Fibroblast of pulmonary artery (primary cell): ENCODE measurements at places on chromosomes 7 and 10.

DNA sequence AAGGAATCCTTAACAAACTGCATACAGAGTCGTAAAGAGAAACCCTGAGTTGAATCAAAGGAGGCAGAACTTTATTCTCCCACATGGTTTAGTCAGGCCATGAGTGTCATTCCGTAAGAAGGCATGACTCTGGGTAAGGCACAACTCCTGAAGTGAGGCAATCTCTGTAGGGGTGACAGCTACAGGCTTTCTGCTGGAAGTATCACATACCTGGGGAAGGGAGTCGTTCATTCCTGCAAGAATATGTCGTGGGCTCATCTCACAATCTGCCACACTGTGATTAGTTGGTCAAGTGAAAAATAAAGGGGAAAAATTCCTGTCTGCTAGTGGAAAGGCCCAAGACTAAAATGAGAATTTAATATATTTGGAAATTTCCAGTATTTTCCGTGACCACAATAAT lies 392.6 kb downstream of the POM121L12 start:
- DNase-seq, result no peak

DNA sequence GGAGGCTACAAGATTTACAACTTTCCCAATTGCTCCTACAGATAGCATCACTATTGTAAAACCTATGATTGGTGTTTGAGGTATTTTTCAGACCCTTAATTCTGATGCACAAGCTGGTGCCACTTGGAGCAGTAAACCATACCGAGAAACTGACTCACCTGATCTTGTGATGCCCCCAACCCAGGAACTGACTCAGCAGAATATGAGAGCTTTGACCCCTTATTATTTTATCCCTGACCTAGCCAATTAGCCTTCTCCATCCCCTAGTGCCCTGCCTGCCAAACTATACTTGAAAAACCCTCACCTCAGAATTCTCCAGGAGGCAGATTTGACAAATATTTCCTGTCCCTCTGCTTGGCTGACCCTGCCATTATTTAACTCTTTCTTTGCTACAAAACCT lies 585.9 kb upstream of the GHITM start:
- no peak for DNase-seq

DNA sequence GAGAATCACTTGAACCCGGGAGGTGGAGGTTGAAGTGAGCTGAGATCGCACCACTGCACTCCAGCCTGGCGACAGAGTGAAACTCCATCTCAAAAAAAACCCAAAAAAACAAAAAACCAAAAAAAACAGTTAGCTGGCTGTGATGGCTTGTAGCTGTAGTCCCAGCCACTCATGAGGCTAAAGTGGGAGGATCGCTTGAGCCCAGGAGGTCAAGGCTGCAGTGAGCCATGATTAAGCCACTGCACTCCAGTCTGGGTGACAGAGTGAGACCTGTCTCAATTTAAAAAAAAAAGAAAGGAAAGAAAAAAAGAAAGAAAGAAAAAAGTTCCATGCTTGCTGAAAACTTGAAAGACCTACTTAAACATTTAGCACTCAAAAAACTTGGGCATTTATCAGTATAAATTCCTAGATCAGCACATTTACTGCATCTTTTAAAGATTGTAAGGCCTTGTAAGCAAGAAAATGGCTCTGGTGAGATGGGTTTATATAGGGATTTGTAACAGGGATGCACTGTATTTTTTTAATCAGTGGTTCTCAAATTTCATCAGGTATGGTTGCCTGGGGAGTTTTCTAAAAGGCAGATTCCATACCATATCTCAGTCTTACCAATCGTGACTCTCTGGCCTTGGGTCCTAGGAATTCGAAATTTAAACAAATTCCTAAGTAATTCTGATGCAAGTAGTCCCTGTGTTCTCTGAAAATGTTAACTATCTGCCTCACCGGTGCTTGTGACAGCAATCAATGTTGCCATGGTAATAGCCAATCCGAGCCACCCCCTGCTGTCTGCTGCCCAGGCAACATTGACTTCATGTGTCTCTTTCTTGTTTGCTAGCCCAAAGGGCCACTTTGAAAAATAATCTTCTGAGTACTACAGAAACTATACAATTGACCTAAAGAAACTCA lies 11.5 kb upstream of the NT5C2 start:
- DNase-seq, result no peak

- peak; percentile 91 for DNase-seq
Measured at GRCh38 chr10:78543749-78544362, 510.2 kb downstream of the RPS24 start.

GRCh38 chr7:132527467-132528410 lies 48.5 kb downstream of the PLXNA4 start:
- DNase-seq, result no peak

GRCh38 chr10:73253225-73253555 lies 746 bp upstream of the MRPS16 start:
- no peak for DNase-seq

- no peak for DNase-seq
Measured at GRCh38 chr7:82469207-82469606, 25.6 kb upstream of the CACNA2D1 start.

DNA sequence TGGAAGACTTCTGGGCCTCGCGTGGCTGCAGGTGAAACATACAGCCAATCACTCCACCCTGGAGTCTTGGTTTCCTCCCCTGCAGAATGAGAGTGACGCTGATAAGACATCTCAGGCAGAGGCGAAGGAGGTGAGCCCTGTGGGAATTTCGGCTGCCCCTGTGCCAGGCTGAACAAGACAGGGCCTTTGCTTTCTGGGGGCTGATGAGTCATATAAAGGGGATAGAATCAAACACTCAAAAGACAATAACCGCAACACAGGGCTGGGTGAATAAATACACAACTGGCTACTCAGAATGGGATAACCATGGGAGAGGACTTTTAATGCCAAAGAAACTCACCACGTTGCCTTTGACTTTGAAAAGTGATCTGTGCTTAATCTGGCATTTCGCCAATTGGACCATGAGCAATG lies 143.8 kb downstream of the KCNMA1 start:
- no peak for DNase-seq

- no peak for DNase-seq
Measured at GRCh38 chr10:123568751-123569150, 97.4 kb upstream of the GPR26 start.

GRCh38 chr7:93715234-93715633 lies 140.7 kb upstream of the CALCR start:
- peak; percentile 74 for DNase-seq

DNA sequence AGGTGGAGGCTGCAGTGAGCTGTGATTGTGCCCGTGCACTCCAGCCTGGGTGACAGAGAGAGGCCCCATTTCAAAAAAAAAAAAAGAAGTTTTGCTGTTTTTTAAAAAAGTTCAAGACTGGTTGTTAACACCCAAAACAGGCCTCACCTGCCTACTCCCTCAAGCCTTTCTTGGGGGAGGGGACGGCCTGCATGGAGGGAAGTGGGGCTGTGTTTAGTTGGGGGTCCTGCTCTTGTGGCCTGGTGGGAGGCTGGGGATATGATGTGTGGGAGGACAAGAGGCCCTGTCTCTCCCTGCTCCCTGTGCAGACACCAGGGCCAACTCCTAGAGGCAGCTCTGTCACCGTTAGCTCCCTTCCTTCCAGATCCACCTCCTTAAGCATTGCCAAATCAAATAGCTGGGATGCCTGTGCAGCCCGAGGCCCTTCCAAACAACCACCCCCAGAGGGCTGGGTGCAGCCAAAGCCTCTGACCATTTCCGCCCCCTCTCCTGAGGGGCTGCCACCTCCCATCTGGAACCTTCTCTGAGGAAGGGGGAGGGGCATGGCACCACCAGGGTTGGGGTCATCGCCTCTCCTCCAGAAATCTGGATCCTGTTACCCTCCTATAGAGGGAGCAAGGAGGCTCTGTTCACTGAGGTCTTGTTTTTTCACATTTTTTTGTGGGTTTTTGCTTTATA lies 32.9 kb upstream of the ANKRD2 start:
- peak; percentile 94 for DNase-seq

DNA sequence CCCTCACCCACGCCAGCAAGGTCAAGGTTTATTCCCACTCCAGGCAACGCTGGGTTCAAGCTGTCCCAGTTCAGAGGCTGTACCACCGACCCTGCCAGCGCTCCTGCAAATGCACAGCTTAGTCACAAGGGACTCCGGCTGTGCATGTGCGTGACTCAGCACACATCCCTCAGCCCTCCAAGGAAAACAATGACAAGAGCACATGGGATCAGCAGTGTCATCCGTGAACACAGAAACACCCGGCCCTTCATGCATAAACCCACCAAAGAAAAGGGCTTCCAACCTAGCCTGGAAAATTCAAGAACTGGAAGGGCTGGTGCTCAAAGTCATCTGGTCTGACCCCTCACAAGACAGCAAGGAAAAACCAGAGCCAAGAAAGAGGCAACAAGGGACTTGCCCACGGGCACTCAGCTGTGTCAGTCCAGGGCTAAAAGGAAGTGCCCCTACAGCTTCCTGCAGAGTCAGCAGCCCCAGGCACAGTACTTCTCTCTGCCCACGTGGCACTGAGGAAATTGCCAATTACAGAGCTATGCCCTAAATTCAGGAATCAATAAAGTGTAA lies 106.1 kb downstream of the KCNMA1 start:
- DNase-seq, result peak; percentile 68

GRCh38 chr10:103724771-103725170 lies 130.6 kb downstream of the SH3PXD2A start:
- DNase-seq, result no peak

- no peak for DNase-seq
Measured at GRCh38 chr10:76440426-76440825, 1009.0 kb downstream of the LRMDA start.

DNA sequence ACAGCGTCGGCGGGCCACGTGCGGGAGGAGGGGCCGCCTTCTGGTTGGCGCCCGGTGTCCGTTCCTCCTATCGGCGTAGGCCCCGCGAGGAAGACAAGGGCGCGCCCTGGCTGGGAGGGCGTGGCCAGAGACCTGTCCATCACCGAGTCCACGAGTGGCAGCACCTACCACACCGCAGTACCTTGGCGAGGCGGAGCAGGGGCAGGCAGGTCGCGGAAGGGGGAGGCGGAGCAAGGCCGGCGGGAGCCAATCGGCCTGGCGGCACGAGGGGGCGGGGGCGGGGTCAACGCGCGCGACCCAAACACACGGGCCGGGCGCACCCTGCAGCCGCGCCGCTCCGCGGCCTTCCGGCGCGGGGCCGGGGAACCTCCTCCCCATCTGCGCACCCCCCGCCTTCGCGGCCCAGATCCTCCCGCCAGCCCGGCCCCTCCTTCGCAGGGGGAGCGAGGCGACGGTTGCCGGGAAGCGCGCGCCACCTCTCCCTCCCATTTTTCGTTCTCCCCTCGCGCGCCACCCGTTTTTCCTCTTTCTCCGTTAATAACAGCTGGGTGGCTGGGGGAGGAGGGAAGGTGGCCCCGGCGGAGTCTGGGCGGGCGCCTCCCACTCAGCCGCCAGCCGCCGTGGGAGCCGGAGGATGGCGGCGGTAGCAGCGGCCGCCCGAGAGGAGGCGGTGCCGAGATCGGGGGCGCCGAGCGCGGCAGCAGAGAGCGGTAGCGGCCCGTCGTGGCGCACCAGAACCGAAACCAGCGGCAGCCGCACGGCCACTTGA lies at the start of gene ZNRF2:
Gene ZNRF2, plus strand, starts transcription at position 300 of the 769 bp plus-strand sequence. CDS start 761 bp downstream, outside the sequence.
- DNase-seq, result peak; percentile 99

GRCh38 chr10:16386855-16387254 lies 50.0 kb upstream of the PTER start:
- no peak for DNase-seq
